ENCODE measurements at places on chromosomes 2 and 18.
A peak's percentile ranks its signal among the peaks of the same experiment; 100 is the strongest.

GRCh38 chr2:198127627-198128026 is 323.2 kb downstream of the PLCL1 start:
- DNase-seq: peak; percentile 44

DNA sequence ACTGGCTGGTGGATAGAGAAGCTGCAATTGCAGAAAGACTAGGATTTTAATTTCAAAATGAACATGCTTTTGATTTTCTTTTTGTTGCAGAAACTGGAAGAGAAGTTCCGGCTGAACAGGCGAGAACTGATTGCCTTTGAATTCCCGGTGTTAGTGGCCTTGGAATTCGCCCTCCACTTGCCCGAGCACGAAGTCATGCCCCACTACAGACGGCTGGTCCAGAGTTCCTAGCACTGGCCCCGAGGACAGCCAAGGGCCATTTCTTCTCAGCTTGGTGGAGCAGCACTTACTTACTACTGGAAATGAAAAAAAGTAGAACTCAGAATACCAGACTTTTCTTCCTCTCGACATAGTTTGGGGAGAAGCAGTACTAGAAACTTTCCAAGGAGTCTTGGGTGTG is 121.9 kb downstream of the CABLES1 start:
- DNase-seq: peak; percentile 1

- peak; percentile 28 for DNase-seq
Measured at GRCh38 chr18:49100226-49100968, 149.6 kb upstream of the SMAD7 start.

GRCh38 chr2:3035385-3036050 is 342.1 kb downstream of the EIPR1 start:
- DNase-seq: no peak

GRCh38 chr2:128053331-128053730 is 25.5 kb upstream of the SAP130 start:
- DNase-seq: no peak

DNA sequence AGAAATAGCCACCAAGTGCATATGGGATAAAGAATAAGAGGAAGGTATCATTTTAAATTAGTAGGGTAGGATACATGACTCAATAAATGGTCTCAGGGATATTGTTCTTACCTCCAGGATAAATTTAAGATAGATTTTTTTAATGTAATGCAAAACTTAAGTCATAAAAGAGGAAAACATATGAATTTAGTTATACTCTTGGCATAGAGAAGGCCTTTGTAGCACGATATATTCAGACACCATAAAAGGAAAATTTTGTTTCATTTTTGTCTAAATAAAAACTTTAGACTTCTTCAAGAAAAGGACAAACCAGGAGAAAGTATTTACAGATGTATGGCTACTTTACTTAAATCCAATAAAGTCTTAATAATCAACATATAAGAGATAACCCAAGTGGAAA is 78.5 kb upstream of the CAB39 start:
- no peak for DNase-seq

DNA sequence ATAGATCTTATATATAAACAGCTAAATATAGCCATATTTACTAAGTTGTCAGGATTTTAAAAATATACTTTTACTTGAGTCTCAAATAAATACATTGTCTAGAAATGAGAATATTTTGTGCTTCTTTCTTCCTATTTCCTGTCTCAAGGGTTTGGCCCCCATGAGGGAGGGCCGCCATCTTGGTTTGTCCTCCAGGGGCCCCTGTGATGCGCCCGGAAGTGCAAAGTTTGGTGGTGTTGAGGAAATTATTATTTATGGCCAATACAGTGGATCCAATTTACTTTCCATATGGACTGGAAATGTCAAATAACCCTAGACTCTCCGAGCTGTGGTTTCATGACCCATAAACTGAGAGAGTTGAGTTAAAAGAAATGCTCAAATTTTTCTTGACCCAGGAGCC is 104.7 kb upstream of the OTOS start:
- DNase-seq: no peak

DNA sequence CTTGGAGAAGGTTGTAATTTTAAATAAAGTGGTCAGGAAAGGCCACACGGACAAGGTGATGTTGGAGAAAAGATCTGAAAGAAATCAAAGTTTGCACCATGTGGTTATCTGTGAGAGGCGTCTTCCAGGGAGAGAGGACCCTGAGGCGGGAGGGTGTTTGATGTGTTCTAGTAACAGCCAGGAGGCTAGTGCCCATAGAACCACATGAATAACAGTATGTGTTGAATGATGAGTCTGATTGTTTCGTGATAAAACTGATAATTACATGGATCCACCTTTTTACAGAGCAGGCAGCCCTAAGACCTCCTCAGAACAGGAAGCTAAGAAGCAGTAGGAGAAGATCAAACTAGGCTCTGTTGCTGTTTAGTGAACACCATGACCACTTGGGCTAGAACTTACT is 91.4 kb downstream of the SCG2 start:
- no peak for DNase-seq

DNA sequence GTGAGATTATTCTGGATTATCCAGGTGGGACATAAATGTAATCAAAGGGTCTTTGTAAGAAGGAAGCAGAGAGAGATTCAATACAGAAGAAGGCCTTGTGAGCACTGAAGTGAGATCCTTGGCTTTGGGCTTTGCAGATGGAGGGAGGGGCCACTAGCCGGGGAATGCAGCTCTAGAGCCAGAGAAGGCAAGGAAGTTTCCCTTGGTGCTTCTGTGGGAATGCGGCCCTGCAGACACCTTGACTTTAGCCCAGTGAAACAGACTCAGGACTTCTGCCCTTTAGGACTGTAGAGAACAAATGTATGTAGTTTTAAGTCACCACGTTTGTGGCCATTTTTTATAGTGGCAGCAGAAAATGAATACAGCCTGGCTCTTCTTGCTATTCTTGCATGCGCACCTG is 8.1 kb downstream of the NEU2 start:
- DNase-seq: no peak

DNA sequence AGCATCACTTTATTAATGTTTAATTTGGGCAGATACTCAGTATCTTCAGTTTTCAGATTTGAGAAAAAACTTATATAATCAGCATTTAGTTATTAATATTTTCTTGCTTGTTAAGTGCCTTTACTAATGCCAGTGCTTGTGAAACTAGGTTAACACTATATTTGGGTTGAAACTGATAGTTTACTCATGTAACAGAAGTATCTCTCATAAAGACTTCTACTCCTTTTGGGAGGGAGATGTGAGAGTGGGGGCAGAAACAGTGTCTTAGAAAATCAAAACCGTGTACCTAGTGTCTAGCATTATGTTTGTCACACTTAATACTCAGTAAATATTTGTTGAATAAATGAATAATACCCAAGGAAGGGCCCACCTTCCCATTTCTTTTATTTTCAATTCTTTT is 129.5 kb downstream of the MSTN start:
- no peak for DNase-seq
